ENCODE measurements at places on chromosomes 2 and 18.

GRCh38 chr2:138060301-138060635, 96.0 kb downstream of the HNMT start:
- peak; percentile 20 for DNase-seq

- DNase-seq = no peak
These were observed 198.9 kb upstream of the REV1 start for GRCh38 chr2:99688699-99689098.

DNA sequence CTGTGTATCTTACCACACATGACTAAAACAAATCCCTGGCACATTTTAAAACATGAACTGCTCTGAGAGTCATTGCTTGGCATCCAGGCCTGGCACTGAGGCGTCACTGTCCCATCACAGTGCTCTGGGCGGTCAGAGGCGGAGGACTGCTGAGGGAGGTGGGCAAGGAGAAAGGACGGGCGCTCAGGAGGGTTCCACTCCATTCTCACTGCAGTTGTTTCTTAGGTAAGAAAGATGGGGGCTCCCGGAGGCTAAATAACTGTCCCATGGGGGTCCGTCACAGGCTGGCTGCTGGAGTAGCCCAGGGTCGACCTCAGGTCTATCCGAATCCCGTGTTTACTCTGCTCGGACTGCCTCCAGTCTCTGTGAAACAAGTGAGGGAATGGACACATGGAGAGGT, 117.5 kb downstream of the FAM168B start:
- no peak for DNase-seq

- DNase-seq = no peak
These were observed 14.8 kb upstream of the CNDP1 start for GRCh38 chr18:74519320-74520095.

GRCh38 chr2:127347734-127348392, 39.9 kb downstream of the MAP3K2 start:
- no peak for DNase-seq

DNA sequence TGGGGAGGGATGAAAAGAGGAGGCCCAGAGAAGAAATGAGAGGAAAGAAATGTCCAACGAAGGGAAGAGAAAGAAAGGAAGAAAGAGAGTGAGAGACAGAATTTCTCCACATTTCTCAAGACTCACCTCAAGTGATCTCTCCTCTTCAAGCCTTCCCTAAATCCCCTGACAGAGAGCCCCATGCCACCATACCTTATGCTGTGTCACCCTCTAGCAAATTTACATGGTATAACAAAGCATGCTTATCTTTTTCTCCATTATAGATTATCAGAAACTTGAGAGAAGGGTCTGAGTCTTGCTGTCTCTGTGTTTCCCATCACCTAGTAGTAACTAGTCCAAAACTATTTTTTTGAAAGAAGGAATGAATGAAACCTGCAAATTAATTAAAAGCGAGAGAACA, 1208.4 kb downstream of the DPP10 start:
- DNase-seq = no peak

- peak; percentile 14 for DNase-seq
These were observed 128.5 kb upstream of the SH3BP4 start for GRCh38 chr2:234823196-234823876.

DNA sequence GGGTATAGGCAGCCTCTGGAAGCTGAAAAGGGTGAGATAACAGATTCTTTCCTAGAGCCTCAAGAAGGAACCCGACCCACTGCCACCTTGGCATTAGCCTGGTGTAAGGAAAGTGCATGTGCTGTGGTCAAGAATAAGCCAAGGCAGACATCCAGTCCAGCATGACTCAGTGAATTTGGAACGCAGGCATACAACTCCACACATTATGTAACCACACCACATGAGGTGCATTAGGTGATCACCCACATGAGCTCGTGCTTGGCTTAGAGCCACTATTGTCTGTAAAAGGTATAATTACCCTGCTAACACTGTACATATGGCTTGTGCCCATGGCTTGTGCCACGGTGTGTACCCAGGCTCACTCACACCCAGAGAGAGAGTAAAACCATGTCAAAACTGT, 583.7 kb upstream of the HNMT start:
- DNase-seq = no peak

- DNase-seq = no peak
These were observed 17.3 kb downstream of the EN1 start for GRCh38 chr2:118830118-118830517.

DNA sequence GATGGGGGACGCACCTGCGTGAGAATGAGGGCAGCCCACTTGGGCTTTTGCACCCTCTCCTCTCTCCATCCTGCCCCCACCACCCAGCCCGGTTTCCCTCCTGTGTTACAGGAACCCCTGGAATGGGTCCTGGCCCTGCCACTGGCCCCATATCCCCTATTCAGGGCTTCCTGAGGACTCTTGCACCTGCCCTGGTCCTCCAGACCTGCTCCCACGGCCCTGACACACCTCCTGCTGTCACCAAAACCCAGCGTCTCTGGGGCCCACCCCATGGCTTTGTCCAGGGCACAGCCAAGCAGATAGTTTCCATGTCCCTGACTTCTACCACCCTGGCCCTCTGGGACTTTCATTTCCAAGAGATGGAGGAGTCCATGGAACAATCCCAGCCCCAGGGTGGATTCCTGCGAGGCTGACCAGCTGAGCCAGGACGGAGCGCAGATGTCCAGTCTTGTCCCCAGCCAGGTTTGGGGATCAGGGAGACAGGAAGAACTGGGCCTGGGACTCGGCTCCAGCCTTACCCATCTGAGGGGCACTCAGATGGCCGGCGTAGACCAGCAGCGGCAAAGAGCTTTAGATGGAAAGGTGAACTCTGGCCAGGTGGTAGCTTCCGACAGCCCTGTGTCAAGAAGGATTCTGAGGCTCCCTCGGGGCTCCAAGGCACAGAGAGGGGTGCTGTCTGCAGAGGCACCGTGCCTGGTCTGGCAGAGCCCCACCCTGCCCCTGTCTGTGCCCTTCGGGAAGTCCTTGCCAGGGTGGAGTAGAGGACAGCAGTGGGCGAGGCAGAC, 12.0 kb downstream of the GPR35 start:
- DNase-seq = no peak

DNA sequence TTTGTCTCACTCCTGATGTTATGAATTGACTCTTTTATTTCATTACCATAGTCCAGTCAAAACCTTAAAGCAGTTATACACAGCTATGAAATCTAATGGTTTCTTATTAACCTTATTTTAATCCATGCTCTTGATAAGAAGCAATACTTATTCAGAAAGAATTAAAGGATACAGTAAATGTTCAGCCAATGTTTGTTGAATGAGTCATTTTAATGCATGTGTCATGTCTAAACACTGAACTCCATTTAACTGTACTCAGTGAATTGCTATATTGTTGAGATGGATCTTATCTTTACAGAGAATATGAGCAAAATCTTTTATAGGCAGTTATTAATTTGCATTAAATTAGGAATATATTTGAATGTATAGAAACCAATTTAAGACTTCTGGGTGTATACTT, 135.1 kb upstream of the TFPI start:
- no peak for DNase-seq

DNA sequence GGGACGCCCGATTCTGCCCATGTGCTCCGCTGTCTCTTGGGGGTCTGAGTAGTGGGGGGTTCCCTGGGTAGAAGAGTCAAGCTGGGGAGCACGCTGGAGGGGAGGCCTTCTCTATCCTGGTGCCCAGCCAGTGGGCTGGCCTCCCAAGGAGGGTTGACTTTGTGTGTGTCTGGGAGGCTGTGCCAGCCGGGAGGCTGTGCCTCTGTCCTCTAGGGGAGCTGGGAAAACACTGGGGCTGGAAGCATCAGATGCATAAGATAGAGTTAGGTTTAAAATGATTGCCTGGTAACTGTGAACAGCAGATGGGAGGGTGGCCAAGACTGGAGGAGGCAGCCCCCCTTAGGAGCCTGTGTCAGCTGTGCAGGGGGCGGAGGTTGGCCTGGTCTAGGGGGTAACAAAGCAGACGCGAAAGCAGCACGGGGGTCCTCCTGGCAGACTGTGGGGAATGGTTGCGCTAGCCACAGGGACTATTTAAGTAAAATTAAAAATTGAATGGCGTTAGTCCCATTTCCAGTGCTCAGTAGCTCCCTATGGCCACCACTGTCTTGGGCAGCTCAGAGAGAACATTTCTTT, 1.3 kb downstream of the ING5 start:
- DNase-seq = peak; percentile 21

- no peak for DNase-seq
These were observed 24.3 kb upstream of the COPS8 start for GRCh38 chr2:237061356-237061755.

GRCh38 chr18:23227726-23228070, 92.4 kb downstream of the CABLES1 start:
- DNase-seq = no peak

DNA sequence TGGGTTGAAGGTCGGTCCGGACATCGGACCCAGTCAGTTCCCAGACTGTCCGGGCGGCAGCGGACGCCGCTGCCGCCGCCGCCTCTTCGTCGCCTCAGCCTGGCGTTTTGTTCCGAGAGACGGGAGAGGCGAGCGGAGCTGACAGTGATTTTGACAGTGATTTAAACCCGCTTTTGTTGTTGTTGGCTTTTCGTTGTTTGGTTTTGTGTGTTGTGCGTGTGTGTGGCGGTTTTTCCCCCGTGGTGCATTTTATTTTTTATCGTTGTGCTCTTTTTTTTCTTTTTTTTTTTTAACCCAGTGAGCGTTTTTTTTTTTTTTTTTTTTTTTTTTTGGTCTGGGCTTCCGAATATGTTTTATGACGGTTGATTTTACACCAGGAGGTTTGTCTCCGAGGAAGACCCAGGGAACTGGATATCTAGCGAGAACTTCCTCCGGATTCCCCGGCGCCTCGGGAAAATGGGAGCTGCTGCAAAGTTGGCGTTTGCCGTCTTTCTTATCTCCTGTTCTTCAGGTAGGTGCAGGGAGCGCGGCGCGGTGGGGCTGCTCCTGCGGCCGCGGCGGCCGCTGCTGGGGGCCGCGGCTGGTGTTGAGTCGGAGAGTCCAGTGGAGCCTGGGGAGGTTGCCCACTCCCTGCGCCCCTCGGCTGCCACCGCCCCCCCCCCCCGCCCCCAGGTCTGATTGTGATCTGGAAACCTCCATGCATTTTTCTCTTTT, at the start of gene ACVR2A:
Gene ACVR2A, plus strand, starts transcription at position 333 of the 714 bp plus-strand sequence. Its CDS starts 124 bp downstream, at position 457.
- DNase-seq = peak; percentile 52

- DNase-seq = peak; percentile 25
These were observed 28.0 kb upstream of the SCYGR1 start for GRCh38 chr2:227415538-227416424.

GRCh38 chr2:85524336-85524908, 14.5 kb upstream of the MAT2A start:
- DNase-seq = no peak

DNA sequence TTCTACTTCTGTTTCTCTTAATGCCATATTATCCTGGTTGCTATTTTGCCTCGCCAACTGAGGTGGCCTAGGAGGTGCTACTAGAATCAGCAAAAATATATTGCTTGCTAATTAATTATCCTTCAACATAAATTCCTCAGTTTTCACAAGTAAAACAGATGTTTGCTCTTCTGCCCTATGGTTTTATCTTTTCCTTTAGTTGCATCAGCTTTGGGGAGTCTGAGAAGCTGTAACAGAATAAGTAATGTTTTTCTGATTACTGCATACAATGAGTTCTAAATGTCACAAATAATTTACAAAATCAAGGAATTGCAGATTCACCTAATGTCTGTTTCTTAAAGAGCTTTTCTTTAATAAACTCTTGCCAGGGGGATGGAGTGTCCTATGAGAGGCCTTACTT, 36.7 kb downstream of the GULP1 start:
- no peak for DNase-seq

DNA sequence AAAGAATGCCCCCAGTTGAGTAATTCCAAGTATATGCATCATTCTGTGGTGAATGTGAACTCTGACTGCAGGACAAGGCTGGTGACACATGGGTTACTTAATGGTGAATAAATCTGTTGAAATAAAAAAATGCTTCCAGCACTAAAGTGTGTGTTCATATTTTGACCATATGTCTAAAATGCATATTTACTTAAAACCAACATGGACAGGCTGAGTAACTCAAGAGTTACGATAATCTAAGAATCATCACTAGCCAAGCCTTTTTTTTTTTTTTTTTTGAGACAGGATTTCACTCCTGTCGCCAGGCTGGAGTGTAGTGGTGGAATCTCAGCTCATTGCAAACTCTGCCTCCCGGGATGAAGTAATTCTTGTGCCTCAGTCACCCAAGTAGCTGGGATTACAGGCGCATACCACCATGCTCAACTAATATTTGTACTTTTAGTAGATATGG, 47.1 kb upstream of the CCBE1 start:
- no peak for DNase-seq

DNA sequence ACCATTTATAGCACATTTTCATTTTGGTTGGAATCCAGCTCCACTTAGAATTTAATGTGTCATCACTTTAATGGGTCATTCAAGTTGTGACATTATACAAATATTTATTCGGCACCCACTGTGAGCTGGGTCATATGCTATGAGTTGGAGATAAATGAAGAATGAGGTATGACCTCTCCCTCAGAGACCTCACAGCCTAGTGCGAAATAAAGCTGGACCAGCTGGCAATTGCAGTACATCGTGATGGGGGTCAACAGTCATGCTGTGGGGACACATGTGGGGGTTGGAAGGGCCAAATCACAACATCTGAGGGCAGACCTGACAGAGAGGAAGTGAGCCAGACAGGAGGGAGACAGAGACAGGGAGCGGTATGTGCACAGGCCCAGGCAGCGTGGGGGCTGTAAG, 175.4 kb downstream of the MAIP1 start:
- no peak for DNase-seq

DNA sequence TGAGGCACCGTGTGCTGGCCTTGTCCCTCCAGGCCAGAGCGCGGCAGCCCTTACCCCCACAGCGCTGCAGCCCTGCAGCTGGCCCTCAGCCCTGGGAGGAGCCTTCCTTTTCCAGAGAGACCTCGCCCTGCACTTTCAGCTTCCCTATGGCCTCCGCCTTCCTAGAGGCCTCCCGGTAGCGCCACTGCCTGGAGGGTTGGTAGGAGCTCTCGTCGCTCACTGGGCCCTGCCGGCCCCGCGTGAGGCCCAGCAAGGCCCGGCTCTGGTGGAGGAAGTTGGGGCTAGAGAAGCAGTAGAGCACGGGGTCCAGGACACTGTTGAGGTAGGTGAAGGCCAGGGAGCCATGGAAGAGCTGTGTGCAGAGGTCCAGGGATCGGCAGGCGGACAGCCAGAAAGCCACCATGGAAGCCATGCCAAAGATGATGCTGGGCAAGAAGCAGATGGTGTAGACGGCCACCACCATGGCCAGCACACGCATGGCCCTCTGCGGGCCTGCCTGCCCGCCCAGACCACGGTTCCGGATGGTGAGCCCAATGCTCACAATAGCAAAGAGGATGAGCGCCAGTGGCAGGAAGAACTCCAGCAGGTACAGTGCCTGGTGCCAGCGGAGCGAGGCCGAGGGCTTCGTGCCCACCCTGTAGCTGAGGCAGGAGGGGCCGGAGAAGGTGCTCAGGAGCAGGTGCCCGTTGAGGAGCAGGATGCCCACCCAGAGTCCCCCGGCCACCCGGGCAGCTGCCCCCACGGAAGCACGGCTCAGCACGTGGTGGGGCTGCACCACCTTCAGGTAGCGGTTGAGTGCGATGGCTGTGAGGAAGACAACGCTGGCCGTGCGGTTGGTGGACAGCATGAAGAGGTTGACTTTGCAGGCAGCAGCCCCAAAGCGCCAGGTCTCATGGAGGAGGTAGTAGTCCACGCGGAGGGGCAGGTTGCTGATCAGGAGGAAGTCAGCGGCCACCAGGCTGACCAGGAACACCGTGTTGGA, 821 bp downstream of the OXER1 start:
- DNase-seq = no peak
